ENCODE measurements at places on chromosomes 5 and 9.

DNA sequence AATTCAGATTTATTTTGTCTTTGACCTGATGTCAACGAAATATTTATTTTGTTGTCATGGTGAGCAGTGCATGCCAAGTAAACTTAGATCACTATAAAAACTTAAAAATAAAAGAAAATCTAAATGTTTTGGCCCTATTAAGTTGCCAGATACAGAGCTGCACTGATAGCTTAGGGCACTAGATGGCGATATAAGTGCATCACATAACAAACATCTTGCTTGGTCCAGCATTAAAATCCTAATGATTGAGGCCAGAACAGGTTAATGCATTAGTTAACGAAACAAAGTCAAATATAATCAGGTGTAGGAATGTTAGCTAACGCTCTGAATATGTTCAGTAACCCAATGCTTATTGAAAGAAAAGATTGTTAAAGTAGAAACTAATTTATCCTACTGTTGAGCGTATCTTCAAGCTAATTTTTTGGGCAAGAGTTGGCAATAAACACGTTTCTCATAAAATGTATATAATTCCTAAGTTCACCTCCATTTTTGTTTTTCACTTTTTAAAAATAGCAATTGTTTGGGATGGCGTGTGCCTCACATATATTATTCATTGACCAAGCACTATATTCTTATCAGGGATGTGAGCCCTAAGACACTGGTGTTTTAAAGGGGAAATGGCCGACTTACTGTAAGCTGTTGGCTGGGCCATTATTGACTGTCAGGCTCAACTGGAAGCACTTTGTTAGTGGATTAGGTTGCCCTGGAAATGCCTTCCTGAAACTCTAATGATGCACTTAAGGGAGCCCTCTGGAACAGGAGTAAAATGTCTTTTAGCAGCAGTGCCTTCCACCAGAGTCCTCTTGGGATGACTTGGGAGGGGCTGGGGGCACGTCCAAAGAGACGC lies 33.3 kb downstream of the KCTD16 start:
- DNase-seq: peak; percentile 71

DNA sequence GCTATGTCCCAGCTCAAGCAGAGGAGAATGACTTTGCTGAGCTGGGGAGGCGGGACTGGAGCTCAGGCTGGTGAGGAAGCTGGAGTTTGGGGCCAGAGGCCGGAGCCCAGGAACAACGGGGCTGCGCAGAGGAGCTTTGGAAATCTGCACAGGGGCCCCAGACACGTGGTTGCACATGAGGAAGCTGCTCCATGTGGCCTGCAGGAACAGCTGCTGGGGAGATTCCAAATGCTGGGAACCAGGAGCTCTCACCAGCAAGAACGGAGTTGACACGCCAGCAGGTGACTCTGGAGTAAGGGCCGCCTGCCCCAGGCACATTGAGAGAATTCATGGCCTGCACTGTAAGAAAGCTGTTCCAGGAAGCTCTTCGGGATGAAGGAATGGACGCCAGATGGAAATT lies 91.0 kb downstream of the OLFM1 start:
- peak; percentile 15 for DNase-seq

- no peak for DNase-seq
Observed at GRCh38 chr5:15365070-15365469, 134.9 kb upstream of the FBXL7 start.

- peak; percentile 57 for DNase-seq
Observed at GRCh38 chr9:87346061-87346665, 151.5 kb upstream of the DAPK1 start.

DNA sequence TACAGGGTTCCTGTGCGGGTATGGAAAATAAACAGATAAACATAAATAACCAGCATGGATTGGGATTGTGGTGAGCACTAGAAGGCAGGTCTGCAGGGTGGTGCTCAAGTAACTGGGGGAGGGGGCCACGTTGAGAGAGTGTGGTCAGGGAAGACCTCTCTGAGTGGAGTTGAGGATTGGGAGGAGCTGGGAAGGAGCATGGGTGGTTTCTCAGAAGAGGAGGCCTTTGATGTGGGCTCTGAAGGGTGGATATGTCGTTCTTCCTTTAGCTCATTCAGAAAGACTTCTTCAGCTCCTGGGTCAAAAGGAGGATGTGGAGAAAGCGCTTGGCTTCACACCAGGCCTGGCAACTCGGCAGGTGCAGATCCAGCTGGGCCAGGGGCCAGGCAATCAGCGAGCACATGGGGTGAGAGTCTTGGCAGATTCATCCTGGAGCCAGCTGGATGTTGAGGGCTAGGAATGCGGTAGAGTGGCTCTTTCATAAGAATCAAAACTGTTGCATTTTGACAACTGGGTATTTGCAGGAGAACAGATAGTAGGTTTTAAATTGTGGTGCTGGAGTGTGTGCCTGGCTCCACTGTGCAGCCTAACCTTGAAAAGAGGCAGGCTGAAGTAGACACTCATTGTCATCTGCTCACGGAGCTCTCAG lies 71.7 kb downstream of the PCSK5 start:
- DNase-seq: no peak

DNA sequence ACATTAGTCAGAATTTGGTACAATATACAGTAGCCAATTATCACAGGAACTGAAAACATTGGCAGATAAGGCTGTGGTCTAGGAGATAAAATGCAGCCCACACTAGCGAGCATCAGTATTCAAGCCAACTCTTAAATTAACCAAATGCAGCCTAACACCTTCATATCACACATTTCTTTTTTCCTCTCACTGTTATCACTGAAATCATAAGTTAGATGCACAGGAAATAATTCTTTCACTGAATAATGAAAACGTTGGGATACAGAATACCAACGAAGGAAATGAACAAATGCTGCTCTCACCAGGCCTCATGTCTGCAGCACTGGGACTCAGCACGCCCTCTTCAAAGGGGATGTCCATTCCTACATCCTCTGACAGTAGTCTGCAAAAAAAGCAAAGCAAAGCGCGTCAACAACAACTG lies 109.1 kb upstream of the PCA3 start:
- peak; percentile 70 for DNase-seq

- no peak for DNase-seq
Observed at GRCh38 chr9:133730994-133731715, 7.0 kb downstream of the SARDH start.

GRCh38 chr9:75588808-75589207 lies 301.7 kb upstream of the PCSK5 start:
- no peak for DNase-seq

DNA sequence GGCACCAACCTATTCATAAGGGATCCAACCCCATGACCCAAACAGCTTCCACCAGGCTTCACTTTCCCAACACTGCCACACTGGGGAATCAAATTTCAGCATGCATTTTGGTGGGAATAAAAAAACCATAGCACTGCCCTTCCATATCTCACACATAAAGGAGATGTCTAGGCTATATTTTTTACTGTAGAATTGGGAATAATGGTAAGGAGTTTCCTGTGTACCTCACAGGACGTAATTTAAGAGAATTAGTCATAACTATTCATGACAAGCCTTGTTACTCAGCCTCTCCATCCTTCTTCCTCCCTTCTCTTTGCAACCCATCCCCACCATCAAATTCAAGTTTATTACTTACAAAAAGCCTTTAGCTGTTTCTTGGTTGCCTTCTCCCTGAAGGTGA lies 352.1 kb downstream of the MLLT3 start:
- DNase-seq: no peak

DNA sequence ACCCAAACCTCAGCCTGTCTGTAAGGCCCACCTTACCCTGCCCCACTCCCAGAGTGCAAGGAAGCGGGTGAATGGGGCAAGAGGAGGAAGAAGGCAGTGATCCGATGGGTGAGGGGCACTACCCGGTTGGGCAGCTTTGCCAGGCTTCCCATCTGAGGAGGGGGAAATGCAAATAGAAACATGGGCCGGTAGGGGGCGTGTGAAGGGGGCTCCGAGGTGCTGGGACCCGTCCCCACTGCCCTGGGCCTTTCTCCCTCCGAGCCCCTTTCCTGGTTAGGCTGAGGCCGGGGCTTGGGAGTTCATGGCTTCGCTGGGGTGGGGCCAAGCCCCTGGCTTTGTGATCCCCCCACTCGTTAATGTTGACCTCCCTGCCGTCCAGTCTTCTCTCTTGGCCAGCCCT lies 23.6 kb upstream of the MYORG start:
- DNase-seq: no peak

GRCh38 chr5:127002390-127002789 lies 28.0 kb downstream of the MARCHF3 start:
- no peak for DNase-seq

DNA sequence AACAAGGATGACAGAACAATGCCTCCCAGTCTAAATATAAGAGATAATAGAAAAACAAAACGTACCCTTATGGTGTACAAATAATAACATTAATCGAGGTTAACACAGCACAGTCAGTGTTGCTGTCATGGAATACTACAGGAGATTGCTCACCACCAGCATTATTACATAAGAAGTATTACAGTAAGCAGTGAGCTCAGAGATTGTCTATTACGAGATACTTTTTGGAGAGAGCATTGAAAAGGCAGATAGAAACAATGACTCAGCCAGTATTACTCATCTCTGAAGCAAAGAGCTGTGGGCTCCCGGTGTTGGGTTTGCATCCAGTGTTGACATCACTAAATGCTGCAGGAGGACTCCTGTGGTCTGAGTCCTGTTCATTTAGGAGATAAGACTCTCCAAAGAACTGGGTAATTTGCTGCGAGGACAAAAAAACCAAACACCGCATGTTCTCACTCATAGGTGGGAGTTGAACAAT lies 191.9 kb upstream of the SEMA6A start:
- DNase-seq: no peak

- peak; percentile 93 for DNase-seq
Observed at GRCh38 chr5:142548739-142549275, 137.1 kb downstream of the FGF1 start.

DNA sequence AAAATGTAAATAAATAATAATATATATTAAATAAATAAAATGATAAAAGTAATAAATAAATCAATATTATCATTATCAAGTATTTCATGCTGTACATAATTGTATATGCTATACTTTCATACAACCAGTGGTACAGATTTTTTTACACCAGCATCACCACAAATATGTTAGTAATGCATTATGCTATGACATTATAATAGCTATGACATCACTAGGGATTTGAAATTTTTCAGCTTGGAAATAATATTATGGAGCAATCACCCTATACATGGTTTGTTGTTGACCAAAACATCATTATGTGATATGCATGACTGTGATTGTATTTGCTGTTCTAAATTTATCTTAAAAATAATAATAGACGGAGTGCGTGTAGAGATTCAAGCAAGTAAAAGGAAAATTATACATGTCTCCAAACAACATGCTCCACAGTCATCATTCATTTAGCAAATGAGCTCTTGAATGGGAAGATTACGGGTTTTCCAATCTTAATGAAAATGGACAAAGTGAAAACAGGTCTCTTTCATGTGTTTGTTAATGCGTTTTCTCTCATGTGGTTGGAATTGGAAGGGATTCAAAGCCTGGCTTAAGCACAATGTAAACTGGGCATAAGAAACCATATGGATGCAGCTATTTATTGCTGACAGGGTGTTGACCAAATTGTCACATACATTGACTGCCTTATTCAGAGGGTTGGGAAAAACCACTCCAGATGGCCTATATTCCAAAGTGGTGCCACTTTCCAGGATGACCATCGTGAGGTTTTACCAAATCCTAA lies 643.0 kb upstream of the RGMB start:
- no peak for DNase-seq

GRCh38 chr5:50292735-50293394 lies 148.2 kb downstream of the EMB start:
- DNase-seq: no peak

DNA sequence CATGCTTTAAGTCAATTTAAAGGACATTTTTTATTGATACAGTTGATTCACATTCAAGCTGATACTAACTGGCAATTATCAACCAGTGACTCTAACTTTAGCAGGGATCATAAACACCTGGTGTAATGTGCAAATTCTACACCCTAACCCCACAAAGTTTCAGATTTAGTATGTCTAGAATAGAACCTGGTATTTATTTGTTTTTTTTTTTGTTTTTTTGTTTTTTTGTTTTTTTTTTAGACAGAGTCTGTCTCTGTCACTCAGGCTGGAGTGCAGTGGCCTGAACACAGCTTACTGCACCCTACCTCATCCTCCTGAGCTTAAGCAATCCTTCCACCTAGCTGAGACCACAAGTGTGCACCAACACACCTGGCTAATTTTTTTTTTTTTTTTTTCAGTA lies 311.2 kb upstream of the SEMA6A start:
- DNase-seq: no peak

DNA sequence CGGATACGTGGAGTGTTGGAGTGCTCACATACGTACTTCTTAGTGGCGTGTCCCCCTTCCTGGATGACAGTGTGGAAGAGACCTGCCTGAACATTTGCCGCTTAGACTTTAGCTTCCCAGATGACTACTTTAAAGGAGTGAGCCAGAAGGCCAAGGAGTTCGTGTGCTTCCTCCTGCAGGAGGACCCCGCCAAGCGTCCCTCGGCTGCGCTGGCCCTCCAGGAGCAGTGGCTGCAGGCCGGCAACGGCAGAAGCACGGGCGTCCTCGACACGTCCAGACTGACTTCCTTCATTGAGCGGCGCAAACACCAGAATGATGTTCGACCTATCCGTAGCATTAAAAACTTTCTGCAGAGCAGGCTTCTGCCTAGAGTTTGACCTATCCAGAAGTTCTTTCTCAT lies 73.5 kb upstream of the OTULINL start:
- DNase-seq: no peak

GRCh38 chr5:143036146-143036927 lies 266.2 kb downstream of the ARHGAP26 start:
- DNase-seq: no peak

GRCh38 chr9:137275588-137276472 lies 1.7 kb upstream of the TOR4A start:
- DNase-seq: no peak

GRCh38 chr9:5895782-5896181 lies 5.1 kb downstream of the MLANA start:
- DNase-seq: no peak

- DNase-seq: no peak
Observed at GRCh38 chr9:133887540-133888047, 104.5 kb downstream of the VAV2 start.

DNA sequence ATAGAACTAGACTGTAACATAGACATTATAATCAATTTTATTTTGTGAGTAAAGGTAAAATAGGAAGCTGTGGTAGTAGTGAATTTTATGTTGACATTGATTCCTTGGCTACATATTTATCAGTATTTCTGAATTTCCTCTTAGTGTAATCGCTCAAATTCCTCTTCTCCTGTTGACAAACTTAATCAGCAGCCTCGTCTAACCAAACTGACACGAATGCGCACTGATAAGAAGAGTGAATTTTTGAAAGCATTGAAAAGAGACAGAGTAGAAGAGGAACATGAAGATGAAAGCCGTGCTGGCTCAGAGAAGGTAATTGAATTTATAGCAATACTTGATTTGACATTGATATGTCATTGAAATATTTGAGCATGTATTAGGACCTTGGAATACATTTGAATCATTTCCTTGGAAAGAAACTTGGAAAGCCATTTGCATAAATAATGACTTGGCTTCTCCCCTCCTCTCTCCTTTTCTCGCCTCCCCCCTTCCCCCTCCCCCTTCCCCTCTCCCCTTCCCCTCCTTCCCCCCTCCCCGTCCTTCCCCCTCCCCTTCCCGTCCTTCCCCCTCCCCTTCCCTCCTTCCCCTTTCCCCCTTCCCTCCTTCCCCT lies 75.5 kb downstream of the GPBP1 start:
- no peak for DNase-seq

GRCh38 chr5:108064302-108064701 lies 317.6 kb downstream of the FBXL17 start:
- DNase-seq: no peak

- DNase-seq: no peak
Observed at GRCh38 chr9:73037613-73038012, 84.8 kb upstream of the ALDH1A1 start.

- DNase-seq: no peak
Observed at GRCh38 chr9:26271495-26272122, 593.4 kb upstream of the TUSC1 start.

GRCh38 chr9:36625006-36625615 lies 52.4 kb downstream of the MELK start:
- peak; percentile 56 for DNase-seq
